ENCODE measurements at places on chromosomes 4 and X.

GRCh38 chr4:144518181-144518895, 127.6 kb upstream of the HHIP start:
- no peak overlapping the region for H3K4me3 ChIP-seq
- no peaks in the 10 kb centered on the region for H3K36me3 ChIP-seq
- H3K27me3 ChIP-seq = no peaks in the 10 kb centered on the region
- H3K27ac ChIP-seq = no peak overlapping the region
- no peak for DNase-seq

- H3K27me3 ChIP-seq = no peaks in the 10 kb centered on the region
- no peaks in the 10 kb centered on the region for H3K4me1 ChIP-seq
- no peak overlapping the region for H3K27ac ChIP-seq
- DNase-seq = no peak
Observed at GRCh38 chr4:186570193-186570996, 15.0 kb upstream of the MTNR1A start.

GRCh38 chr4:10629394-10629793, 55.2 kb downstream of the CLNK start:
- H3K27ac ChIP-seq = no peak overlapping the region
- H3K36me3 ChIP-seq = no peaks in the 10 kb centered on the region
- no peaks in the 10 kb centered on the region for H3K27me3 ChIP-seq
- no peak overlapping the region for H3K4me3 ChIP-seq
- DNase-seq = no peak

- no peak for DNase-seq
- no peak overlapping the region for H3K27ac ChIP-seq
- H3K4me1 ChIP-seq = peaks cover 14% of the 10 kb centered on the region
Observed at GRCh38 chr4:74202062-74202586, 44.2 kb downstream of the MTHFD2L start.

GRCh38 chrX:48714573-48714972, 18.0 kb downstream of the SUV39H1 start:
- H3K27me3 ChIP-seq = no peaks in the 10 kb centered on the region
- H3K4me3 ChIP-seq = peak overlapping the region; percentile 8
